ENCODE measurements at places on chromosomes 11 and 22.

DNA sequence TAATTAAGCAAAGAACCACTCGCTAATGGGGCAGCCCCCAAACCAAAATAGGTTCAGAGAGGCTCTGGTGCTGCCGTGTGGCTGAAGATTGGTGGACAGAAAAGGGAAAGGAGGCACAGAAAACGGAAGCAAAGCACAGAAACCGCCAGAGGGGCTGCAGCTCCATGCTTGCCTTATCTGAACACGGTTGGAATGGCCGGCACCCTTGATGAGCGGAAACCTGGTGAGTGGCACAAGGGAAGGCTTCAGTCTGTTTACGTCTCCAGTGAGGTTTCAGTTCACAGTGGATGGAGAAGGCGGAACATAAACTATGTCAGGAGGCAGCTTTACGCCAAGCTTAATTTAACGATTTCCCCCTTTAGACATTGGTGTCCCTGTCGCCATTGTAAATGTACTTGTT lies 5.2 kb upstream of the PRR33 start:
- DNase-seq = no peak

DNA sequence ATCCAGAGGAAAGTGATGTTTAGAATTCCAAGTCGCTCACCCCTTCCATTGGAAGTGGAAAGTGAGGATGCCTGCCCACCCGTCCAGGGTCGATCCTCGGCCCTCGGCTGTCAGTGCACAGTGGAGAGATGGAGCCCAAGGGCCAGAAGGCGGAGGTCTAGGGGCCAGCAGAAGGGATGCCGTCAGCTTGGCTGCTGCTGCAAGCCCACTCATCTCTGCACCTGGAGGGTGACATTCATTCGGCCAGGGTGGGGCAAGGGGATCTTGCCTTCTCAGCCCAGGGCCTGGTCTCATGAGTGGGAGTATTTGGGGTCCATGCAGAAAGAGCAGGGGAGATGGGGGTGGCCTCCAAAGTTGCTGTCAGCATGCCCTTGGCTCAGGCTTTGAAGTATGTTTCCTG lies 30.7 kb downstream of the LINC01488 start:
- DNase-seq = no peak

DNA sequence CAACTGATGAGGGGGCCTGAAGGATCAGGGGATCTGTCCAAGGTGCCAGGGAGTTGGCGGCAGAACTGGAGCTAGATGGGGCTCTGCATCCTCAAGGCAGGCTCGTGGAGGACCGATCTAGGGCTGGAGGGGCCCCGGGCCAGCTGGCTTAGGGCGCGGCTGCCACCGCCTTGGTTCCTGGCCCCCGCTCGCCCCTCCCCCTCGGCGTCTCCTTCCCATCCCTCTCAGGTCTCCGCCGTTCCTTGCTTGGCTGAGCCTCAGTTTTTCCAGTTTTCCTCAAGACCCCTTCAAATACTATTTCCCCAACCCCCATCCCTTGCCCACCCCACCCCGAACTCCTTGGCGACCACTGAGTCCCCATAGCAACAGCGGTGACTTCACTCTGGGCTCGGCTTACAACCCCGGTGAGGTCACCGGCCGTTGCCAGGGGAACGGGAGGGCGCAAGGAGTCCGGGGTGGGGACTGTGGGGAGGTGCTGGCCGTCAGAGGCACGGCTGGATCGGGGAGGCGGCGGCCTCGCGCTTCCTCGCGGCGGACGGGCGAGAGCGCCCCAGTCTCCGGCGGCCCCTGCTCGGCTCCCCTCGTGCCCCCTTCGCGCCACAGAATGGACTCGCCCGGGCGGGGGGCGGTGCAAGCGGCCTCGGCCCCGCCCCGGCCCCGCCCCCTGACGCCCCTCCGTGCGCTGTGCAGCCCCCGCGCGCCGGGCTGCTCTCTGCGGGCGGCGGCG lies 7.5 kb downstream of the FREY1 start:
- DNase-seq = peak; percentile 51

DNA sequence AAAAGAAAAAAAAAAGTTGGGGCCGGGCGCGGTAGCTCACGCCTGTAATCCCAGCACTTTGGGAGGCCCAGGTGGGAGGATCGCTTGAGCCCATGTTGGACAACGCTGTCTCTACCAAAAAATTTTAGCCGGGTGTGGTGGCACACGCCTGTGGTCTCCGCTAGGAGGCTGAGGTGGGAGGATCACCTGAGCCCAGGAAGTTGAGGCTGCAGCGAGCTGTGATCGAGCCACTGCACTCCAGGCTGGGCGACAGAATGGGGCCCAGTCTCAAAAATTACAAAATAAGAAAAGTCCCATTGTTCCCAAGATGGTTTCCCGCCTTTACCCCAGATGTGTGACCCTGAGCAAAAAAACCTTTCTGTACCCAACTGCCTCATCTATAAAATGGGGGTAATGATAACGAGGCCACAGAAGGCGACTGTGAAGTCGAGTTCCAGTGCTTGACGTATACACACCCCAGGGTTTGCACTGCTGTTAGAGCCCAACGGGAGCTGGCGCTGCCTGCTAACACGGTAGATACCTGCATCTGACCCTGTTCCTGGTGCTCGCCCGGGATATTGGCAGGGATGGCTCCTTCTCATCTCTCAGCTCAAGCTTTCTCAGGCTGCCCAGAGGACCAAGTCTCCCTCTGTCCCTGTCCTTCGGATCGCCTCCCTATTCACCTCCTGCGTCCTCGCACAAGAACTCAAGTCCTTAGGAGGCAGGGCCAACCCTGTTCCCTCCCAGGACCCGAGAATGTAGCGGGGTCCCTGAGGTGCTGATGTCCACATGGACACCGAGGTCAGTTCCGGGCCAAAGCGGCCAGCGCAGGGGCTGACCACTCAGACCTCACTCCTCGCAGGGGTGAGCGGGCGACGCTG lies 1.1 kb upstream of the RPLP2 start:
- peak; percentile 38 for DNase-seq

GRCh38 chr22:36028646-36029405 lies at the start of gene RBFOX2:
TSS of gene RBFOX2 (minus strand) at chr22:36028824. CDS start at chr22:36028425, 399 bp downstream.
- DNase-seq = peak; percentile 96

DNA sequence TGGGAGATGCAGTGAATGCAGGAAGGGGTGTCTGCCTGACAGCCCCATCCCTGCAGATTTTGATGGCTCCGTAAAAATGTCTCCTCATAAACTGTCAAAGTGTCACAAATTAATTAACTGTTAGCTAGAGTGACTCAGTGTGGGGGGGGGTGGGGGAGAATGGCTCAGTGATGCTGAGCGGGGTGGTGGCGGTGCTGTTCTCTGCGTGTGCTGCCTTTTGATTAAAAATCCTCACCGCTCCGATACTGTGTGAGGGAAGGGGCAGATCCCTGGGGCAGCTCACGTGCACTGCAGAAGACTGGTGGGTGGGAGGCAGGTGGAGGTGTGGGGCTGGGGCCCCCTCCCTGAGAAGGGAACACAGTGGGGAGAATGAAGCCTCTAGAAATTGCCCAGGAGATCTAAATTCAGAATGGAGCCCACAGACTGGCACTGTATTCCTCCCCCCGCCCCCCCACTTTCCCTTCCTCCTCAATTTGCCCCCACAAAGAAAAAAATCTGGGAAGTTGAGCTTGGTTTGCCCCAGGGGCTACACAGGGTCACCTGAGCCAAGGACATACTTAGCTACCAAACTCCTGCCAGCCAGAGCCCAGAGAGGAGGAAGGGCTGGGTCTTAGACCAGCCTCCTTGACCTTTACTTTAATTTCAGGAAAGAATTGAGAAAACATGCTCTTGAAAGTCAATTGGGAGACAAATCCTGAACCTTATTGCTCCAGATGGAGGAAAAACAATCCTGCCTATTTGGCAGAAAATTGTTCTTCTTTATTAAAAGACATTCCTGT lies 39.8 kb downstream of the DRD2 start:
- no peak for DNase-seq

DNA sequence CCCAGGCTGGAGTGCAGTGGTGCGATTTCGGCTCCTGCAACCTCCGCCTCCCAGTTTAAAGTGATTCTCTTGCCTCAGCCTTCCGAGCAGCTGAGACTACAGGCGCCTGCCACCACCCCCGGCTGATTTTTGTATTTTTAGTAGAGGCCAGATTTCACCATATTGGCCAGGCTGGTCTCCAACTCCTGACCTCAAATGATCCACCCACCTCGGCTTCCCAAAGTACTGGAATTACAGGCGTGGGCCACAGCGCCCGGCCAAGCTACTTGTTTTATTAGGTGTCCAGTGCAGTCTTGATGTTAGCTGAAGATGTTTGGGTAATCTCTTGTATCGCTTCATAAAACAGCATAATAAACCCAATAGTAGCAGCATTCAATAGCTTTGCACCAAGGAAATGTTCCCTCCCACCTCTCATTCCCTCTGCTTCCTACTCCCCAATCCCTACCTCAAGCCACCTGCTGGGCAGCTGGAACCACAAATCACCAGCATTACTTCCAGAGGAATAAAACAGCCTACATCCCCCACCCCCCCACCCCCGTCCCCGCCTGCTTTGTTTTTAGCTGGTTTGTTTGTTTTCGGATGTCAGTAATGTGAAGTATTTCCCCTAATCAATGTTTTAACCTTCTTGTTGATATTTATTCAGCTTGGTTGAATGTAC lies 11.0 kb upstream of the GRIK4 start:
- DNase-seq = no peak

DNA sequence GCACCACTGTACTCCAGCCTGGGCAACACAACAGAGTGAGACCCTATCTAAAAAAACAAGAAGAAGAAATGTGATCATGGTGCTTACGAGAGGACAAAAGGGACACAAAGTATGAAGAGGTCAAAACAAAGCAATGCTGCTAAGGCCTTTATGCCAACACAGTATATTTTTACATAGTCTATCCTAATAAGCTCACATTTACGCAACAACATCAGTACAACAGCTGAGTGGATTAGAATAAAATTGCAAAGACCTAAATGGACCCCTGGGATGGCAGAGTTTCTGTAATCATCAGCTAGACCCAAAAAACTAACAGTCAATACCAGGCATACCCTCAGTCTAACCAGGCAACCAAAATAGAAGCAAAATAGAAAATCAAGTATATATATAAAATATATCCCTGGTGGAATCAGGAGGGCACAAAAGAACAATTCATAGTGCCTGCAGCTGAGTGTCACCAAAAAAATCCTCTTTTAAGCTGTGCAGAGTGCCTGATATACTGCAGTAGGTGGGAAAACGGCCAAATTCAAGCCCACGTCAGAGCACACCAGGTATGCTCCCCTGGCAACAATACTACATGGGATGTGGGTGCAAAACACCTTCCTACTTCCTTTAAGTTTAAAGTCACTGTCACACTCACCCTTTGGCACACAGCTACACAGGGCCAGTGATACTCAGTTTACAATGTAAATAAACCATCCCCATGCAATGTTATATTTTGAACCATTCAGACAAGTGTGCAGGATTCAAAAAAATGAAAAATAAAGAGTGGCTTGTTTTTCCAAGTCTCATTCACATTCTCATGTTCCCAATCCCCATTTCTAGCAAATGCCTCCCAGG lies 57.8 kb downstream of the RBFOX2 start:
- DNase-seq = no peak

All from LoVo (cell line).